Suppressor macrophage (primary cell): ENCODE measurements at places on chromosomes 6 and 20.
A peak's percentile ranks its signal among the peaks of the same experiment; 100 is the strongest.

DNA sequence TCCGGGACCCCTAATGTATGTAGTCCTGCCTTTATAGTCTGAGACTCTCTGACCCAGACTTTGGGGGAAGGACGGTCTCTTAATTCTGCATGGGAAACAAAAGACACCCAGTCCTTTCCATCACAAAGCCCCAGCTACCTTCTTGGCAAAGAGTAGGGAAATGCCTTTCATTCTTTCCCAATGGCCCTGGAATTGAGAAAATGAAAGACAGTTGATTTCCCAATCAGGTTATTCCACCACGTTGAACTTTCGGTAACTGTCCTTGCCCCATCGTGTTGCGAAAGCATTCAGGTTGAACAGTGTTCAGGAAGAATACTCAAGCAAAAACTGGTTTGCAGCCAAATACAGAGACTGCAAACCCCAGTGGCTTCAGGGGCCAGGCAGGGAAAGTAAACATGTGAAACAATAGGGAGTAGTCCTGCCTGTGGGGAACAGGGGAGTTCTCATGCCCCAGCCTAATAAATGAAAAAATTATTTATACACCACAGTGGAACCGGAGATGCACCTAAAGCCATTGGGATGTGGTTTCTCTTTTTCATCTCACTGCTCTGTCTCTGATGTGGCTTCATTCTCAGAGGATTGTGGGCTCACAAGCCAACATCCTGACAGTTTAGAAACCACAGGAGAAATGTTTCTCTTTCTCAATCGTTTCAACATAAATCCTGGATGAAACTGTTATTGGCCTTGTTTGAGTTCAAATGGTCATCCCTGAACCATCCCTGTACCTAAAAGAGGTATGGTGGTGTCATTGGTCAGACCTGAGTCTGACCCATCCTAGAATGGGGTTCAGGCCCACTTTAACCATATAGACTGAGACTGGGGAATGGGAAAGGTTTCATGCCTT lies 44.2 kb upstream of the SLC9A8 start:
- DNase-seq, result peak; percentile 65

DNA sequence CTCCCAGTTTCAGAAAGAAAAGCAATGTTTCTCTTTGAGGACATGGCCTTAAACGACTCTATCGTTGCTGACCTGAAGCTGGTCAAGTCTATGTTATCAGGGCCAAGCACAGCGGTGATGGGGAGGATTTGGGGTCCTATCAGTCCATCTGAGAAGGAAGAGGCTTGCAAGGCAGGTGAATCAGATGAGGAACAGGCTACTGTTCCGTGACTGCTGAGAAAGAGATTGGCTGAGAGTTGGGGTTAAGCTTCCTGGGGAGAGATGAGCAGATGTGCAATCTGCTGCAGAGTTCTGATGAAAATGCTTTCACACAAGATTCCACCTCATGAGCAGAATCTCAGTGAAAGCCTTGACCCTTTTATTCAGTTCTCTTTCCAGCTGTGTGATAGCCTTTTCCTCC lies 168.3 kb upstream of the STMND1 start:
- no peak for DNase-seq

DNA sequence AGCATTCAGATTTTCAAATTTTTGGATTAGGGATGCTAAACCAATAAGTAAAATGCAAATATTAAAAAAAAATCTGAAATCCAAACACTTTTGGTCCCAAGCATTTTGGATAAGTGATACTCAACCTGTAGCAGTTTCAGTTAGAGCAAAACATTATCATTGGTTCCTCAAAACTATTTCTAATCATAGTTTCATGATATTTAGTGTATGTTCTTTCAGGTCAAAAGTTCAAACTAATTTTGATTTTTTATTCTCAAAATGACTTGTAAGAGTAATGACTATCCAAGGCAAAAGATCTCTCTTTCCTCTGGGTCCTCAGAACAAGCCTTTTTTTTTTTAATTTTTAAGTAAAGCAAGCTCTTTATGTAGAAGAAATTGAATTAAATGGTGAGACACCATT lies 64.0 kb upstream of the TFB1M start:
- DNase-seq, result no peak

GRCh38 chr20:53975761-53976160 lies 94.6 kb downstream of the BCAS1 start:
- DNase-seq, result no peak

GRCh38 chr6:118489990-118490389 lies 58.1 kb upstream of the PLN start:
- DNase-seq, result no peak
